ENCODE measurements at places on chromosomes 3 and 15.
A peak's percentile ranks its signal among the peaks of the same experiment; 100 is the strongest.

- DNase-seq, result no peak
These were observed 61.3 kb downstream of the CTDSPL start for GRCh38 chr3:37922721-37923568.

DNA sequence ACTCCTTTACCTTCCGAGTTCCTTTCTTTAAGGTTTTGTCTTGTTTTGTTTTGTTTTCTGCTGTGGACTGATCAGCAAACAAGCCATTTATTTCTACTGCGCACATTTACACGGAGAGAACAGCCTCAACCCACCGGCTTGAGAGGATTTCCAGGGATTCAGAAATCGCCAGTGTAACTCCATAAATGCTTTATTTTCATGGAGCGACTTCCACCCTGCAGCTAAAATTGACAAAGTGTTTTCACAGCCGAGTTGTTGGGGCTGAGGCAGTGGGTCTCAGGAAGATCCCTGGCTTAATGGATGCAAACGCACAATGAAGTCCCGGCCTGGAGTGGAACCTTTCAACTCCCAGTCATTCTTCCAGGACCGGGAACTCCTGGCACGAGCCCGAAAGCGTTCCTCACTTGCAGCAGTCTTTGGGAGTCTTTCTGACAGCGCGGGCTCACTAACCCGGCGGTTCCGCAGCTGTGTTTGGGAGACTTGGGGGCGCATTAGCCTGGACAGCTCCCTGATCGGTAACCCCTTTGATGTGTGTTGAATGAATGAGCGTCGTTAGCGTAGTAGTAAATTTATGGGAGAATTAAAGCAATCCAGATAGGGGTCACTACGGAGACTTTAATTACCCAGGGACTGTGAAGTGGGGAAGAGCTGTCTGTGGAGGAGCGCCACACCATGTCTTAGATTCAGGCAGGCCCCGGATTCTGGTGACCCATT is 785 bp upstream of the MYRIP start:
- no peak for DNase-seq

GRCh38 chr3:7209098-7209497 is 348.2 kb downstream of the GRM7 start:
- no peak for DNase-seq

DNA sequence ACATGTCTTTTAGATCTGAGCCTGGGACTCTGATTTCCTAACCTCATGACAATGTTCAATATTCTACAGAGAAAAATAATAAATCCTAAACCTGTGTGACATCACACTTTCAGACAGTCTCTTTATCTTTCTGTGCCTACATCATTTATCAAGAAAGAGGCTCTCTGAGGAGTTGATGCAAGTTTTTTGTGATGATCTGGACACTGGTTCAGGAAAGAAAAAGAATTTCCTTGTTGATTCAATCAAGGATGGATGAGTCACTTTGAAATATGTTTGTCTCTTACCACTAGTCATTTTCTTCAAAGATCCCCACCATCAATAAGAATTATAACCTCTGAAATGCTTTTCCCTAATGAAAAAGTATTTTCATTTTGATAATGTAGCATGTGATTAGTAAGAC is 404.6 kb downstream of the WDR72 start:
- no peak for DNase-seq

- peak; percentile 17 for DNase-seq
These were observed 159.6 kb upstream of the KCNH8 start for GRCh38 chr3:18988614-18989229.
